ENCODE measurements at places on chromosomes 12 and 14.

DNA sequence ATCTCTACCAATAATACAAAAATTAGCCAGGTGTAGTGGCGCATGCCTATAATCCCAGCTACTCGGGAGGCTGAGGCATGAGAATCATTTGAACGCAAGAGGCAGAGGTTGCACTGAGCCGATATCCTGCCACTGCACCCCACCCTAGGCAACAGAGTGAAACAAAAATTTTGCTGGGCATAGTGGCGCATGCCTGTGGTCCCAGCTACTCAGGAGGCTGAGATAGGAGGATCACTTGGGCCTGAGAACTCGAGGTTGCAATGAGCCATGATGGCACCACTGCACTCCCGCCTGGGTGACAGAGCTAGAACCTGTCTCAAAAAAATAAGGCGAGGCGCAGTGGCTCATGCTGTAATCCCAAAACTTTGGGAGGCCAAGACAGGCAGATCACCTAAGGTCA is 9.5 kb downstream of the ATXN2 start:
- DNase-seq: no peak

DNA sequence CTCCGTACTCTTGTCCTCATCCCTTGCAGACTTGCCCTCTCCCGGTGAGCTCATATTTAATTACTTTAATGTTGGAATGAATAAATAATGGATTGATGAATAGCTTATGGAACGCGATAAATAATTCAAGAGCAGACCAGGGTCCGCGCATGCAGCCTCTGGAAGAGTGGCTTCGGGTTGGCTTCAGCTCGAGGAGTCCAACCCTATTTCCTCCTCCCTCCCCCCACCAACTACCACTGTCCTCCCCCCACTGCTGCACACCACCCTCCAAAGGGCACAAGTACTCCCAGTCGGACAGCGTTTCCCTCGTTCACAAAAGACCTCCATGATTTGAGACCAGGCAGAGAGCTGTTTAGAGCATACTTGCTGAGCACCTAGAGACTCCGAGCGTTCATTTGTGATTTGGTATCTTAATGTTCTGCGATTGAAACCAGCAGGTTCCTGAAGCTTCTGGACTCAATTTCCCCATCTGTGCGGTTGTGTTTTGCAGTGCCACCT is 647 bp upstream of the SIX1 start:
- DNase-seq: peak; percentile 61

- DNase-seq: no peak
Observed at GRCh38 chr14:29814156-29815015, 113.3 kb downstream of the PRKD1 start.

GRCh38 chr12:102891756-102892155 is 25.3 kb downstream of the PAH start:
- DNase-seq: no peak

DNA sequence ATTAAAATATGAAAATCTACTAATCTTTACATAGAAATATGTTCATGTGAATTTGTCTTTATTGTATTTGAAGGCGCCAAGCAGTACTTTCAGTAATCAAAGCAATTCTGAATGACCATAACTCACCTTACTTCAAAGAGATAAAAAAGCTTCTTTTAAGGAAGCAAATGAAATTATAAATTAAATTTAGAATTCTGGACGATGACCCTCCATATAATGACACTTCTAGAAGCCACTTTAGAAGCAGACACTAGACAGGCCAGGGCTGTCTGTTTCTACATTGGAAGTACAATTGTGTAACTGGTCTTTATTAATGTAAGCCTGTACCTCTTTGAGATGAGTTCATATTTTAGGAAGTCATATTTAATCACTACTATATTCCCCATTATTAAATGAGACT is 222.9 kb downstream of the CNTN1 start:
- DNase-seq: no peak

GRCh38 chr12:120234643-120235368 is 30.7 kb downstream of the PXN start:
- DNase-seq: peak; percentile 74

DNA sequence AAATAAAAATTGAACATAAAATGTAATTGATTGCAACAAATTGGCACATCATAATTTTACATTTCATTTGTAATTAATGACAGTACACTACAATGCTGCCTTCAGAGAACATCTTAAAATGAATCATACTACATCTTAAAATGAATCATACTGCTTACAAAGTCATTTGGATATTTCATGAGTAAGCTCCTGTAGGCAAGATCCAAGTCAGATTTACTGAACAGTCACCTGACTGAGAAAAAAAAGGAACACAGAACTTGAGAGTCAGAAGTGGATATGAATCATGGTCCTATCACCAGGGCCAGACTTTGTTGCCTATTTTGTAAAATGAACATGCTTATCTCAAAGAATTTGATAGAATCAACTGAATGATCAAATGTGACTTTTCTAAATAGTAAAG is 32.7 kb upstream of the FBLN5 start:
- DNase-seq: no peak

DNA sequence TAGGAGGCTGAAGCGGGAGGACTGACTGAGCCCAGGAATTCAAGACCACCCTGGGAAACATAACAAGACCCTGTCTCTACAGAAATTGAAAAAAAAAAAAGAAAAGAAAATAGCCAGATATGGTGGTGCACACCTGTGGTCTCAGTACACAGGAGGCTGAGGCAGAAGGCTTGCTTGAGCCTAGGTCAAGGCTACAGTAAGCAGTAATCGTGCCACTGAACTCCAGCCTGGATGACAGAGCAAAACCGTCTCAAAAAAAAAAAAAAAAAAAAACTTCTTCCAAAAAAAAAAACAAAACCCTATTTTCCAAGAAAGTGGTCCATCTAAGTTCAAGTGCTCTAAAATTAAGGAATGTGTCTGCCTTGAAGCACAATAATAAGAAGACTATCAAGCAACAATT is 19.8 kb downstream of the SNX6 start:
- no peak for DNase-seq

DNA sequence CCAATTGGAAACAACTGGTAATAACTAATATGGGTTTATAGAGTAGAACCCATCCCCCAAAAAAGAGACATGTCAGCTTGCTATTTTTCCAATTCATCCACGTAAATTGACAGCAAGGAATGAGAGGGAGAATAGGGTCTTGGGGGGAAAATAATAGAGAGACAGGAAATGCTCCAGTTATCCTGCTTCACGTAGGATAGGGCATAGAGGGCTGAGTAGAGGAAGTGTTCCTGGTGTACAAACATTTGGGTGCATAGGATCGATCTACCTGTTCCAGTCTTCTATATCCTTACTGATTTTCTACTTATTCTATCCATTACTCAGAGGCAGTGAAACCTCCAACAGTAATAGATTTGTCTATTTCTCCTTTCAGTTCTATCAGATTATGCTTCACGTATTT is 49.6 kb upstream of the COL2A1 start:
- no peak for DNase-seq

GRCh38 chr12:82955043-82955442 is 268.3 kb downstream of the TMTC2 start:
- no peak for DNase-seq

All from H7 (cell line).